Prostate gland (tissue), 2 donors: ENCODE measurements at places on chromosomes 12 and 14. TPM values are rescaled to one million over a fixed set of nuclear protein-coding genes. Genes with fewer than 3 reads are reported as not detected.
A peak's percentile ranks its signal among the peaks of the same experiment; 100 is the strongest.

GRCh38 chr12:106096376-106096775 lies 42.4 kb downstream of the NUAK1 start:
- H3K4me3 ChIP-seq: no peak overlapping the region
- H3K36me3 ChIP-seq: no peaks in the 10 kb centered on the region
- H3K4me1 ChIP-seq: peaks cover 5% of the 10 kb centered on the region
- no peaks in the 10 kb centered on the region for H3K27me3 ChIP-seq
- DNase-seq: peak; percentile 82

- no peaks in the 10 kb centered on the region for H3K27me3 ChIP-seq
- no peak overlapping the region for H3K27ac ChIP-seq
These were observed 9.9 kb downstream of the OAS2 start for GRCh38 chr12:112988224-112988623.

DNA sequence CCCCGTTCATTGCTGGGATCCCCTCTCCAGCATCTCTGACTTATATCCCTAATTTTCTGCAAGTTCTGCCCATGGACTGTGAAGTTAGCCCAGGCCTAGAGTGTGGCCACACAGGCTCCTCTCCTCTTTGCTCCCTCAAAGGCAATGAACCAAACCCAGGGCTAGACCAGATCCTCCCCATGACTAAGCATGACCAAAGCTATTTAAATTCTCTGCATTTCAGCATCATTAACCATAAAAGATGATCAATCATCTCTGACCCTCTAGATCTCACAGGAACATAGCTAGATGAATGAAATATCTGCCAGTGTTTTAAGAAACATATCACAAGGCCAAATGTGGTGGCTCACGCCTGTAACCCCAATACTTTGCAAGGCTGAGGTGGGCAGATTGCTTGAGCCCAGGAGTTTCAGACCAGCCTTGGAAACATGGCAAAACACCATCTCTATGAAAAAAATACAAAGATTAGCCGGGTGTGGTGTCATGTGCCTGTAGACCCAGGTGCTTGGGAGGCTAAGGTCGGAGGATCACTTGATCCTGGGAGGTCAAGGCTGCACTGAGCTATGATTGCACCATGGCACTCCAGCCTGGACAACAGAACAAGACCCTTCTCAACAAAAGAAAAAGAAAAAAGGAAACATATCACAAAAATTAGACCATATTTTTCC lies 2.2 kb upstream of the KRT3 start:
- no peaks in the 10 kb centered on the region for H3K4me1 ChIP-seq
- H3K27ac ChIP-seq: no peak overlapping the region

GRCh38 chr12:89411846-89412245 lies 59.5 kb upstream of the DUSP6 start:
- no peak overlapping the region for H3K27ac ChIP-seq
- no peaks in the 10 kb centered on the region for H3K4me1 ChIP-seq
- no peaks in the 10 kb centered on the region for H3K27me3 ChIP-seq
- no peak for DNase-seq
- H3K4me3 ChIP-seq: no peak overlapping the region

DNA sequence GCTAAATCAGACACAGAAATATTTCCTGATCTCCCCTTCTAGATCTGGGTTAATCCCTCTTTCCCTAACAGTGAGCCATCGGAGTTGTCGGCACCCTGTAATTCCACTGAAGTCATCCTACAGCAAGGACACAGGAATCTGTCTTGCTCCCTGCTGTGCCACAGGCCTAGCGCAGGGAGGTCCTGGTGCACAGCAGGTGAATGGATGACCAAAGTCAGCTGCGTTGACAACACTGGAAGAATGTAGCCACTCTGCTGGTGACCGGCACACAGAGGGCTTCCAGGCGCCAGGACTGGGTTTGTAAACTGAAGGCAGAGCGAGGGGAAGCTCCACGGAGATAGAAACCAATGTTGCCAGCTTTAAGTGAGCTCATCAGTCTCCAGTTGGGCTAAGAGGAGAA lies 23.6 kb downstream of the TMEM229B start:
- H3K4me3 ChIP-seq: no peak overlapping the region
- H3K27me3 ChIP-seq: no peaks in the 10 kb centered on the region
- H3K36me3 ChIP-seq: no peaks in the 10 kb centered on the region
- DNase-seq: no peak

The EAPP gene
- 52.6 TPM for total RNA-seq

The TFCP2 gene
- total RNA-seq: 11.5 TPM

The CCDC197 gene
- not detected for total RNA-seq

DNA sequence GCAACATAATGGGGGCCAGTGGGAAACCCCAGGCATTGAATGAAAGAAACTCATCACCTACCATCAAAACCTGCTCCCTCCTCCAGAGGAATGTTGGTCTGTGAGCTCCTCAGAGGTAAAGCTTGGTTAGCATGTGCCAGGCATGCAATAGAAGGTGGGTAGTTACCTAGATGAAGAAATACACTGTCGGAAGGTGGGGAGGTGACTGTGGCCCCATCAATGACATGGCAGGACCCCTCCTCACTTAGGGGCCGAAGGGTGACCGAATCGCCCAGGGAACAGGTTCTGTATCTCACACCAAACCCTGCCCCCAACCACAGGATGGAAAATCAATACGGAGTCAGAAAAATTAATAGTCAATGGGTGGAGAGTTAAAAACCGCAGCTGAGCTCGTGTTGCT lies 135.6 kb downstream of the BCL11B start:
- H3K36me3 ChIP-seq: no peaks in the 10 kb centered on the region
- H3K4me3 ChIP-seq: no peak overlapping the region
- H3K27ac ChIP-seq: no peak overlapping the region
- DNase-seq: no peak

DNA sequence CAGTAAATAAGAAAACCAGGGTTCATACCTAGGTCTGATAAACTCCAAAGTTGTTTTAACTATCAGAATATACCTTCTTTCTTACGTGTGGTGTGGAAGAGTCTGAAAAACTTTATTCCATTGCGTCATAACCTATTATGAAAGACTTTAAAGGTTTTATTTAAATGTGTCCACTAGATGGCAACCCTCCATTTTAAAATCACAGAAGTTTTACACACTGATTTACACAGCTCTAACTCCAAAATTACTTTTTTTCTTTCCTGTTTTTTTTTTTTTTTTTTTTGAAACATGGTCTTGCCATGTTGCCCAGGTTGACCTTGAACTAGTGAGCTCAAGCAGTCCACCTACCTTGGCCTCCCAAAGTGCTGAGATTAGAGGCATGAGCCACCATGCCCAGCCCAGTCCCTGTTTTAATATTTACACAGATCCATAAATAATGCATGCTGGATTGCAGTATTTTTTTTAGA lies 17.3 kb upstream of the TMPRSS12 start:
- no peaks in the 10 kb centered on the region for H3K36me3 ChIP-seq
- H3K4me3 ChIP-seq: no peak overlapping the region
- no peaks in the 10 kb centered on the region for H3K4me1 ChIP-seq
- H3K27ac ChIP-seq: no peak overlapping the region
- no peaks in the 10 kb centered on the region for H3K27me3 ChIP-seq

DNA sequence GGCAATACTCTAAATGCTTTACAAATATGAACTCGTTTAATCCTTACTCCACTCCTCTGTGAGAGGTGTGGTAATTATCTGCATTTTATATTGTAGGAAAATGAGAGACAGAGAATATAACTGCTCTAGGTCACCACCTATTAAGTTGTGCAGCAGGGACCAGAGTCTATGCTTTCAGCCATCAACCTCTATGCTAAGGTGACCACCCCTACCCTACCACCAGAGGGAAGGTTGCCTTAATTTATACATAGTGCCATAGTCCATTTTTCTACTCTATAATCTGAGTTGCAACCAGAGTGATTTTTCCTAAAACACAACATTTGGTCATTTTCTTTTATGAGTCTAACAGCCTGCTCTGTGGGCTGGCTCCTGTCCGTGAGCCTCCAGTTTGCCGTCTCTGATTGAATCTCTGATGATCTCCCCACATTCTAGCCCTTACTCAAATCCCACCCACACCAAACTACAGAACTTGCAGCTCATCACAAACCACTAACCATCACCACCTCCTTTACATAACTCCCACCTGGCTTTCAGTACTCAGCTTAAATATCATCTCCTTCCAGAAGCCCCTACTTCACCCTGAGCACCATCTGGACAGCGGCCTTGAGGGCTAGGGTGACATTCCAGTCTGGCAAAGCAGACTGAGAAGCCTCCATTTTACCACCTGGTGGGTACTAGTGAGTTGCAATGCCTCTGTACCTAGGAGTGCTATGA lies 126.6 kb downstream of the PPM1H start:
- no peaks in the 10 kb centered on the region for H3K4me1 ChIP-seq
- H3K4me3 ChIP-seq: no peak overlapping the region
- H3K27ac ChIP-seq: no peak overlapping the region
- no peaks in the 10 kb centered on the region for H3K36me3 ChIP-seq
- no peaks in the 10 kb centered on the region for H3K27me3 ChIP-seq

- H3K27ac ChIP-seq: no peak overlapping the region
- H3K27me3 ChIP-seq: no peaks in the 10 kb centered on the region
- DNase-seq: no peak
- no peaks in the 10 kb centered on the region for H3K36me3 ChIP-seq
These were observed 43.1 kb downstream of the CEP83 start for GRCh38 chr12:94416613-94417012.

DNA sequence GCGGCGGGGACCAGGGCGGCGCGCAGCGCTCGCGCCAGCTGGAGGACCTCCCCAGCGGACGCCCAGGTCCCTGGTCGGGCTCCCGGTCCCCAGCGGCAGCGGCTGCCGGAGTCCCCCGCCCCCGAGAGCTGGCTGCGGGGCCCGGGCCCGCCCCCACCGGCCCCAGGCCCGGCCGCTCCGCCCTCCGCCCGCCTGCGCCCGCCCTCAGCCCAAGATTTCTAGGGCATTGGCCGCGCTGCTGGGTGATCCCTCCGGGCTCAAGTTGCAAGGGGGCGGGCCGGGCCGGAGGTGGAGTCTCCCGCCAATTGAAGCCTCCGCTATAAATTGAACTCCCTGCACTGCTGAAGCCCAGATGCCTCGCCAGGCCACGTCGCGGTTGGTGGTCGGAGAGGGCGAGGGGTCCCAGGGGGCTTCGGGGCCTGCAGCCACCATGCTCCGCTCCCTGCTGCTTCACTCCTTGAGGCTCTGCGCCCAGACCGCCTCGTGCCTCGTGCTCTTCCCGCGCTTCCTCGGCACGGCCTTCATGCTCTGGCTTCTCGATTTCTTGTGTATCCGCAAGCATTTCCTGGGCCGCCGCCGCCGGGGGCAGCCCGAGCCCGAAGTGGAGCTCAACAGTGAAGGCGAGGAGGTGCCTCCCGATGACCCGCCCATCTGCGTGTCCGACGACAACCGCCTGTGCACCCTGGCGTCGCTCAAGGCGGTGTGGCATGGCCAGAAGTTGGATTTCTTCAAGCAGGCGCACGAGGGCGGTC lies at the start of gene DIO3:
Gene DIO3, plus strand, starts transcription at position 351 of the 752 bp plus-strand sequence.
- no peaks in the 10 kb centered on the region for H3K4me1 ChIP-seq
- H3K27ac ChIP-seq: no peak within 1 kb of the TSS
- peaks cover 32% of the 10 kb centered on the region for H3K27me3 ChIP-seq
- peak within 1 kb of the TSS; percentile 33 for H3K4me3 ChIP-seq

DNA sequence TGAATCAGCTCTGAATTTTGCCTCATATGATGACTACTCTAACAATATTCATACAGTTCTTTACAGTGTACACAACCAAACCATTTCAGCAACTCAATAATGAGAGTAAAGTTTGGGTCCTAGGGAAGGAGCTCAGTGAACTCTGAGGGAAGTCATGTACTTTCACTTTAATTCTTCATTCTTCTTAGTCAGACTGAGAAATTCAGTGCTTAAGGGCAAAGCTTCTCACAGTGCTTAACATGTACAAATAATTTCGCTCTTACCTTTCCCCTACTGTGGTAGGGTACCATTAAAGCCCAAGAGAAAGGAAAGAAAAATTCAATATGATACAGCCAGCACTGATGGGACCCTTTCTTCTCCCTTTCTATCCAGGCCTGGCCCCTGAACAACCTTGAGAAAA lies 435.0 kb downstream of the NELL2 start:
- no peak for DNase-seq
- H3K27ac ChIP-seq: no peak overlapping the region
- no peaks in the 10 kb centered on the region for H3K27me3 ChIP-seq
- H3K36me3 ChIP-seq: no peaks in the 10 kb centered on the region
- H3K4me1 ChIP-seq: no peaks in the 10 kb centered on the region

The CCDC184 gene
- 3.7 TPM for total RNA-seq

The IKBIP gene
- 6.5 TPM for total RNA-seq

DNA sequence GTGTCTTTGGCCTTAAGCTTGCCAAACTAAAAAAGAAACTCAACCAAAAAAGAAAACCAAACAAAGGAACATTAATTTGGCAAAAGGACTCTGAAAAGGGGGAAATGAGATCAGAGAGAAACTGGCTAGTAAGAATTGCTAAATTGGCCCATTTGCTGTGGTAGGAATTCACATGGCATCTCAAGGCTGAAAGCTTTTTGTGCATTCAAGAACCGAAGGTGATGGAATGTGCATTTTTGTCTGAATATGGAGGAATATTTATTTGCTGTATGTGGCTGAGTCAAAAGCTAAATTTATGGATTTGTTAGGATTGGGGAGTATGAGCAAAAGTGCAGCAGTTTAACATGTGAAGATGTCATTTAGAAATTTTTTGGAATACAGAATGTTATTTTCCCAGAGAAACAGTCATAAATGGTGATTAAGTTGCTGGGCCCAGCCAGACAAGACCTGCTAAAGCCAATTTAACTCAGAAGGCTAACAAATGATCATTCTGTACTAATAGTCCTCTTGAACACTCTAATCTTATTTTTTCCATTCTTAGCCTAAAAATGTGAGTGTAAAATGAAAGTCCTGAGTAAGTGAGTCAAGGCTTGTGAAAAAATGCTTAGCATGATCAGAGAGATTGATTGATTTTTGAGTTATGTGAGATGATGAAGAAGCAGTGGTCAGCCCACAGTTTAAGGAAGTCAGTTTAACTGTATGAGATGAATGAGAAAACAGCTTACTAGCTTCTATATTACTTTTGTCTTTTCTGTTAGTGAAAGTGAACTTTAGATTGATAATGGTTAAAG lies 94.1 kb downstream of the ANO6 start:
- no peak overlapping the region for H3K27ac ChIP-seq
- no peaks in the 10 kb centered on the region for H3K36me3 ChIP-seq
- no peaks in the 10 kb centered on the region for H3K27me3 ChIP-seq
- no peaks in the 10 kb centered on the region for H3K4me1 ChIP-seq
- no peak overlapping the region for H3K4me3 ChIP-seq
- DNase-seq: no peak

The BHLHE41 gene
- total RNA-seq: 31.5 TPM

GRCh38 chr14:61211476-61212255 lies 69.5 kb downstream of the TMEM30B start:
- no peak overlapping the region for H3K27ac ChIP-seq
- H3K27me3 ChIP-seq: no peaks in the 10 kb centered on the region
- H3K4me1 ChIP-seq: no peaks in the 10 kb centered on the region
- no peaks in the 10 kb centered on the region for H3K36me3 ChIP-seq
- DNase-seq: no peak

The TAS2R42 gene
- total RNA-seq: not detected

DNA sequence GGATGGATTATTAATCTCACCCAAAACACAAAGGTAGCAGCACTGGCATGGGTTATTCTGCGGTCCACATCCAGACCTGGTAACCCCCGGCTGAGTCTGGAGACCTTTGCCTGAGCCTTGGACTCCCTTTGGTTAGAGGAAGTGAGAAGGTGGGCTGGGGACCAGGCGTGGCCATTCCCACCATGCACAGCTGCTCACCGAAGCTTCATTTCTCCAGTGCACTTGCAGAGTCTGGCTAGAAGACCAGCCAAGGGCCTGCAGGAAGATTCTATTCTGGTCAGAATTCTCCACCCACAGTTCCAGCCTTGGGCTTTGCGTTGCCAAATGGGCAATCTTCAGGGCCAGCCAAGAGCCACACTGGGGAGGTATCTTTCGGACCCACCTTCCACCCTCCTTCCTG lies 73.0 kb downstream of the LGMN start:
- H3K36me3 ChIP-seq: no peaks in the 10 kb centered on the region
- no peak overlapping the region for H3K4me3 ChIP-seq
- H3K27me3 ChIP-seq: no peaks in the 10 kb centered on the region
- no peak for DNase-seq
- no peak overlapping the region for H3K27ac ChIP-seq
- H3K4me1 ChIP-seq: no peaks in the 10 kb centered on the region
